ENCODE measurements at places on chromosomes 12 and 14.

DNA sequence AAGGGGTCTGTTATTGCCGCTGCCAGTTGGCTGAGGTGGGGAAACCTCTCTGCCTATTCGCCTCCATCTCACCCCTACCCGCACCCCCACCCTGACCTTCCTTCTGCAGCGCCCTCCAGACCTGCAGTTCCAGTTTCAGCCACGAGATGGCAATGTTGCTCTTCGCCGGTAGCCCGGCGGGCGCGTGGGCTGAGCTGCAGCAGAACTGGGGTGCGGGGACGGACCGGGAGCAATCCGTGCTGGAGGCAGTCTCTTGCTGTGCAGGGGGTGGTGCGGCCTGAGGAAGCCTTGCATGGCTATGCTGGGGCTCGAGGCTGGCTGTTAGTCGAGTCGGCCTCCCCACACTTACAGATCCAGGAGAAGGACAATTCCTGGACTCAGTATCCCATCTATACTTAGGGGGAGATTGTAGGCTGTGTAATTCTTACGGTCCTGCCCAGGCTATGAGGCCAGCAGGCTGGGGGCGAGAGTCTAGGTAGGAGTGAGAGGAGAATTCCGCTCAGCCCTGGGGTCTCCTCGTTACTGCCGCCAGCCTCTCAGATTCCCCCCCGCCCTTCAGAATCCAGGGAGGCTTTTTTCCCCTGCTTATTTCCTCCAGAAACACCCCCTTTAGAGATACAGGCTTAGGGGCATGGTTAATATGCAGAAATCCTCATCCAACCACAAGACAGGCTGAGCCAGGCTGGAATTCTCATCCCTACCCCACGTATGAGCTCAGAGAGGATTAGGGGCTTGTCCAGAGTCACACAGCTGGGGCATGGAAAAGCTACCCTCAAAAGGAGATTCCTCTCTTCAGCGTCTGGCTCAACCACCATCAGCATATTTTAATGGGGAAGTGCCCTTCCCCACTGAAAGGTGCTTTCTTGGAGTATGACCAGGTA, 118.2 kb downstream of the AACS start:
- DNase-seq: peak; percentile 82

DNA sequence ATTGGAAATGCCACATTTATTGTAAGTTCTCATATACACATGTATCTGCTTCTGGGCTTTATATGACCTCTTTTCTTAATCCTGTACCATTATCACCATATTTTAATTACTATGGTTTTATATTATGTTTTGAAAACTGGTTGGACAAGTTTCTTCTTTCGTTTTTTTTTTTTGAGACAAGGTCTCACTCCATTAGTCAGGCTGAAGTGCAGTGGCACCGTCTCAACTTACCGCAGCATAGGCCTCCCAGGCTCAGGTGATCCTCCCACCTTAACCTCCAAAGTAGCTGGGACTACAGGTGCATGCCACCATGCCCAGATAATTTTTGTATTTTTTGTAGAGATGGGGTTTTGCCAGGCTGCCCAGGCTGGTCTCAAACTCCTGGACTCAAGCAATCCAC, 44.6 kb downstream of the GALNT4 start:
- no peak for DNase-seq

DNA sequence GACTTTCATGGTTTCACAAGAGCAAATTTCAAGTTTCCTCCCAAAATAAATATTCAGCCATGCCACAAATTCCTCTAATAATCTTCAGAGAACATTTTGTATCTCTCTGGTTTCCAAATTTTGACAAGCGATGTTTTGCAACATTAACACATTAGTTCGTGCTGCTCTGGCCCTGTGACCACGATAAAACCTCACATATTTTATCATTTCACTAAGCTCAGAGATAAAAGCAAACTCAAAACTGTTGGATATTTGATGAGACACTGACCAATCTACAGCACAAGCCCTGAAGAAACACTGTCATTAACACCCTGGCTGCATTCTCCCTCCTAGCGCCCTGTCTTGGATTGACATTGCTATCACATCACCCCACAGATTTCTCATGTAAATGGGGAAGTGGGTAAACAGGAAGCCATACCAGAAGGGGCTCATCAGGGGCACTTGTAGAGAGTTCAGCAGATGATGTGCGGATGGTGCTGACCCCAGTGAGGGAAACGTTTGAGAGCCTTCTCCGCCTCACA, 264.3 kb downstream of the PRKD1 start:
- DNase-seq: no peak

DNA sequence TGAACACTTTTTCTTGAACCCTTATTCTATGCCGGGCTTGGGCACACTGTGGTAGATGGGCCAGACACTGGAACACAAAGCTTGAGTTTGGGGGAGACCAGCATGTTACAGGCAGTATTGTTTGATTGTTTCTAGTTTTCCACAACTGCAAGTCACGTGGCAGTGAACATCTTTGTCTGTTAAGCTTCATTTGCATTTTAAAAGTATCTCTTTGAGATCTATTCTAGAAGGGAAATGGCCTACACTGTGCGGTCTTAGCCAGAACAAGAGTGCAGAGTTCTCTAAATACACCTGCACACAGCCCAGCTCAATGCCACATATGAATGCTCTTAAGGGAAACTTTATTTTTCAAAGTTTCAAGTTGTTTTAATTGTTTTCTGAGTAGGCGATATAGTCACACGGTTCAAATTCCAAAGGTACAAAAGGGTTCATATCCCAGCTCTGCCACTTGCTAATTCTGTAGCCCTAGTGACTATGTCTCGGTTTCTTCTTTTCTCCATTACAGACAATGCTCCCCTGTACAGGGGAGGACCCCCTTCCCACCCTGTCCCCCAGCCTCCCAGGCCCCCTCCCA, 24.9 kb downstream of the RIN3 start:
- DNase-seq: no peak

GRCh38 chr14:53217316-53217994, 64.3 kb upstream of the DDHD1 start:
- peak; percentile 77 for DNase-seq

DNA sequence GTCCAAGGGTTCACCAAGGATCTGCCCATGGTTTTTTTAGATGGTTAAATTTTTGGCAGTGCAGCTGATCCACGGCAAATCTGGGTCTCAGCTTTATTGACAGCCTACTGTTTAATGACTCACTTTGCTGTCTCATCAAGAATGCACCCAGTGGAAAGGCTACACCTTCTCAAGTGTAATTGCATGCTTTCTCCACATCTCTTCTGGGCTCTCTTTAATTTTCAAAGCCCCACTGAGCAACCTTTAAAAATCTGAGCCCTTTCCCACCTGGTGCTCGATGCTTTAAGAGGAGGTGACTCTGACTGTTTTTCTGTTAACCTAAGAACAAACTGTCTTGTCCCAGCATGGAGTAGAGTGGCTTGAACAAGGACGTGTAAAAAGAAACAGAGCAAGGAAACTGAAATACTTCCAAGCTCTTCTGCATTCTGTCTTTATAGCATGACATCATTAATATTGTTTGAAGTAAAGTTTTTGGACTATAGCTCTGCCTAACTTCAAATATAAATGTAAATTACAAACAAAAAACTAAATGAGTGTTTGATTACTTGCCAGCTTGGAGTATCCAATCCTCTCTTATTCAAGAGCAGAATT, 214.2 kb upstream of the KRR1 start:
- no peak for DNase-seq

- no peak for DNase-seq
Measured at GRCh38 chr14:90837355-90837754, 21.1 kb upstream of the TTC7B start.

- DNase-seq: no peak
Measured at GRCh38 chr12:108955225-108955835, 65.5 kb downstream of the SVOP start.

DNA sequence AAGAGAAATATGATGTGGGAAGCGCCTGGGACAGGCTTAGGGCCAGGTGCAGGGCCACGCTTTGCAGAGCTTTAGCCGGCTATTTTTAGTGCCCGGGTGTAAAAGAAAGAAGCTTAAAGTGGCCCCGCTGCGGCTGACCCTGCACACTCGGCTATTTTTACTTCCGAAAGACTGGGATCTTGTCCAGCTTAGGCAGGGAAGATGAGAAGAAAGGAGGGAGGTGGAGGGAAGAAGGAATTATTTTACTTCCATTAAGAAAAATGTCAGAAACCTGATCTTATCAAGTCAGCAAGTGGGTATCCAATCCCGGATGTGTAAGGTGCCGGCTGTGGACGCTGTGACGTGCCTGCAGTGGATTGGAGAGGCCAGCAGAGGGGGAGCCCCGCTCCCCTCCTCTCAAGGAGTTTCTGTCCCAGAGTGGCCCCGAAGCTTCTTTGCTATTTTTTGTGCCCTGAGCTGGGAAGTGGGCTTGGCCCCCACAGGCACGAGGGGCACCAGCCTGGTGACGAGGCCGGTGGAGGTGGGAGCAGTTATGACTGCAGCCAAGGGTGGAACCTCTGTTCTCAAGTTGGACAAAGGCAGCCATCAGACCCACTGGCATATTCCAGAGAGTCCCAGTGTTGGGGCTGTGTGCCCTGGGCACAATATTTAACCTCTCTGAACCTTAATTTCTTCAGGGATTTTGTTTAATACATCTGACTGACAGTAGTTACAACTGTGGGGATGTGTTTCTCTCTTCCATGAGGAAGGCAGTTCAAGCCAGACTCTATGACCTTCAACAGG, 97.7 kb downstream of the ESRRB start:
- no peak for DNase-seq

- no peak for DNase-seq
Measured at GRCh38 chr14:80135305-80136088, 75.8 kb downstream of the DIO2 start.

GRCh38 chr14:58637391-58638230, at the start of gene DACT1:
TSS of gene DACT1 (plus strand) at chr14:58637962. CDS start at chr14:58638203, 241 bp downstream.
- peak; percentile 69 for DNase-seq

DNA sequence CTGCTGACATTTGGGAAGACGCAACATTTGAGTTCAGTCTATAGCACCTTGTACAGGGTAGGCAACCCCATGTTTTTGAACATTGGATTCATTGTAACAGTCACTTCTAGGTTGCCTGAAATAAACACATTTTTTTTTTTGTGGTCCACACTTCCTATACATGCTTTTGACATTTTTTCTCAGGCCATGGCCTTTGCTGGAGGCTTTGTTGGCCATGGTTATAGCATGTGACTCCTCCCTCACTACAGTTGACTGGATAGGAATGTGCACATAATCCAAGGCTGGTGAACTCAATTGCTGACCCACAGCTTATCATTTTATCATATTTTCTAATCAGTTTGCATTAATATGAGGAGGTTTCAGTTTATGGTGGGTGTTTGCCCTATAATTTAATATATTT, 60.6 kb downstream of the TMEM117 start:
- no peak for DNase-seq

DNA sequence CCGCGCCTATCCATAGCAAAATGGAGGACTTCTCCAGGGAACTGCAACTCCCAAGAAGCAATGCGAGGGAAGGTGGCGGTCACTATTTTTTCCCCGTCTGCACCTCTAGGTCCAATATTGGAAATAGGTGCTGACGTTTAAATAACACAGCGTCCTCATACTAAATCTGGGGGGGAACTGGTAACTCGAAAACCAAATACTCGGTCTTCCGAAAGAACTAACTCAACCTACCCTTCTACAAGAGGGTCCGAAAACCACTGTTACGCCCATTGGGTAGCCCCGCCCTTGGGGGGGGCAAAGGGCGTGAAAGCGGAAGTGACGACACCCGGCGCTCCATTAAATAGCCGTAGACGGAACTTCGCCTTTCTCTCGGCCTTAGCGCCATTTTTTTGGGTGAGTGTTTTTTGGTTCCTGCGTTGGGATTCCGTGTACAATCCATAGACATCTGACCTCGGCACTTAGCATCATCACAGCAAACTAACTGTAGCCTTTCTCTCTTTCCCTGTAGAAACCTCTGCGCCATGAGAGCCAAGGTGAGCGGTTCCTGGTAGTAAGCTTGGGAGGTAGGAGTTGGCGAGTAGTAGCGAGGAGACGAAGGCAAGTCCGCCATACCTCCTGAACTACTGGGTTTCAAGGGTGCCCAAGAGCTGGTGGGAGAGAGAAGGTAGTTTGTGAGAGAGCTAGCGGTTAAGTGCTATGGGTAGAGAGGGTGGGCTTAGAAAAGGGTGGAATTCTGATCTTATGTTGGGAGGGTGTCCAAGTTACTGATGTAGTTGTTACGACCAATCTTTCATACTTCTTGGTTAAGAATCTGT, at the start of gene RPL41:
Gene RPL41, plus strand, starts transcription at position 367 of the 815 bp plus-strand sequence.
- DNase-seq: peak; percentile 97

DNA sequence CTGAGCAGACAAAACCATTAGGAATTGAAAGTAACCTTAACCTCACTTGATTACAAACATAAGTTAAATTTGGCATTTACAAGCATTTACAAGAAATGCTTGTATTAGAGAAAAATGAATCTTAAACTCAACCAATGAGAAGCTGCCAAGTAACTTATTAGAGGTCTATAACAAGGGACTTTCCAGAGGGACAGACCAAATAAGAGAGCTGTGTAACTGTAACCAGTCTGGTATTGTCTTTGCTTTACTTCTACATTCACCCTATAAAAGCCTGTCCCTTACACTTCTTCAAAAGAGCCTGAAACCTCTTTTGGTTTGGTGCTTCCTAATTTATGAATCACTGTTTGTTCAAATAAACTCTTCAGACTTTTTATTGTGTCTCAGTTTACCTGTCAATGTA, 450.0 kb upstream of the FAR2 start:
- DNase-seq: no peak

GRCh38 chr14:102774391-102775153, 2.7 kb upstream of the TRAF3 start:
- DNase-seq: peak; percentile 67

- DNase-seq: no peak
Measured at GRCh38 chr12:76282744-76283143, 65.5 kb downstream of the BBS10 start.

- DNase-seq: no peak
Measured at GRCh38 chr14:81534510-81535074, 939 bp upstream of the SEL1L start.

- no peak for DNase-seq
Measured at GRCh38 chr12:67048371-67048770, 220.8 kb upstream of the CAND1 start.

- no peak for DNase-seq
Measured at GRCh38 chr14:75911883-75912282, 69.9 kb downstream of the TGFB3 start.

DNA sequence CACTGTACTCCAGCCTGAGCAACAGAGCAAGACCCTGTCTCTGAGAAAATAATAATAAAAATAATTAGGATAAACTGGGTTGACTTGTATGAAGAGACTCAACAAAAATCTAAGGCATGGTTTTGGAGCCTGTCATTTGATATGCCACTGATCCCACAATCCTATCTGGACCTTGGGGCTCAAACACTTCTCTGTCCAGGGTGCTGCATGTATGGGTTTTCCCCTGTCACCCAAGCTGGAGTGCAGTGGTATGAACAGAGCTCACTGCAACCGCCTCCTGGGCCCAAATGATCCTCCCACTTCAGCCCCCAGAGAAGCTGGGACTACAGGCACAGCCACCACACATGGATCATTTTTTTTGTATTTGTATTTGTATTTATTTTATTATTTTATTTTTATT, 5.3 kb upstream of the VSIG10 start:
- DNase-seq: no peak

GRCh38 chr14:55440385-55440784, at the start of gene TBPL2:
TSS of gene TBPL2 (minus strand) at chr14:55440616. CDS start at chr14:55440449, 167 bp downstream.
- DNase-seq: no peak

GRCh38 chr14:101207897-101208296, 304.4 kb upstream of the RTL1 start:
- no peak for DNase-seq

- no peak for DNase-seq
Measured at GRCh38 chr14:54675236-54676128, 108.6 kb downstream of the SAMD4A start.

All from ureter (tissue), 1 donor.